ENCODE measurements at places on chromosomes 2 and 18.

DNA sequence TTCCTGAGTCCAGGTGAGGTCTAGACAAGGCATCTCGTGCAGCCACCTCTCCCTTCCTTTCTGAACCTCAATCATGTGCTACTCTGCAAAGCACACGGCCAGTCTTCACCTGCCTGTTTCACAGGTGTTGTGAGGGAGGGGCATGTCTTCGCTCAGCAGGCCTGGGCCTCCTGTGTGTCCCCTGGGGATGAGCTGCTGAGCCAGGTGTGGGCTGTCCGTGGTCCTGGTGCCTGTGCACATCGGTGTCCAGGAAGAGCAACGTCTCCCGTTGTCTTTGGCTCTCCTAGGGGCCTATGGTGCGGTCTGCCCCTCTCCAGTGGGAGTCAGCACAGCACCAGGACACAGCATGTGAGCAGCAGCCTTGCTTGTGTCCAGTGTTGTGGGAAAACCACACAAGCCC lies 16.7 kb downstream of the ARHGEF4 start:
- no peak for DNase-seq

DNA sequence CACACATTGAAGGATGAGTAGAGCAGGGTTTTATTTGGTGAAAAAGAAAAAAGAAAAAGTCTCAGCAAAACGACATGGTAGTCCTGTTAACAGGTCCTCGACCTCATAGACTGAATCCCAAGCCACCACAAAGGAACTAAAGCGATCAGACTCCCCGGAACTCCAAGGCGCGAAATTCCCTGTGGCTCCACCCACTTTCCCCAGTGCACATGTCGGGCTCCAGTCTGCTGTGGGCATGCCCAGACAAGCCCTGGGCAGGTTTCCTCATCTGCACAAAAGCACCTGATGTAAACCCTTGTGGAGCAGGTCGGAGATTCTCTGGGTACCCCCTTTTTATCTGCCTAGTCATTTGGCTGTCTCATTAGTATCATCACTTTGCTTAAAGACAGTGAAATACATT lies 170.7 kb upstream of the FSIP2 start:
- DNase-seq = no peak

- DNase-seq = no peak
These were observed 92.9 kb downstream of the DTNA start for GRCh38 chr18:34802959-34803358.

GRCh38 chr2:54042341-54042740 lies 71.5 kb upstream of the PSME4 start:
- DNase-seq = no peak

GRCh38 chr18:50671376-50671775 lies 111.5 kb downstream of the MAPK4 start:
- no peak for DNase-seq

- no peak for DNase-seq
These were observed 313.0 kb upstream of the NRXN1 start for GRCh38 chr2:51344886-51345285.

GRCh38 chr18:53941601-53942338 lies 282.7 kb downstream of the MBD2 start:
- no peak for DNase-seq

DNA sequence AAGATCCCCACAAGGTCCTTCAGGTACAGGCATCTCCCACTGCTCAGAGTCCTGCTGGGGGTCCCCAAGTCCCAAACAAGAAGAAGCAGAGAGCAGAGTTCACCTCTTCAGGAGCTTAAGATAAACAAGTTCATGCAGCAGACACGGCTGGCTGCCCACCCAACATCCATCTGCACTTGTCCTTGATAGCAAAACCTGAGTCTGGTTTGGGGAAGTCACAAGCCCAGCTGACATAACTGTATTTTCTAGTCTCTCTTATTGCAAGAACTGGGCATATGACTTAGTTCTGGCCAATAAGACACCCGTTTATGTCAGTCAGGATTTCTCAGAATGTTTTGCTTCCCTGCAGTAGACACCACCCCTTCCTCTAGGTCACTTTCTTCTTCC lies 31.8 kb downstream of the AFF3 start:
- DNase-seq = no peak

DNA sequence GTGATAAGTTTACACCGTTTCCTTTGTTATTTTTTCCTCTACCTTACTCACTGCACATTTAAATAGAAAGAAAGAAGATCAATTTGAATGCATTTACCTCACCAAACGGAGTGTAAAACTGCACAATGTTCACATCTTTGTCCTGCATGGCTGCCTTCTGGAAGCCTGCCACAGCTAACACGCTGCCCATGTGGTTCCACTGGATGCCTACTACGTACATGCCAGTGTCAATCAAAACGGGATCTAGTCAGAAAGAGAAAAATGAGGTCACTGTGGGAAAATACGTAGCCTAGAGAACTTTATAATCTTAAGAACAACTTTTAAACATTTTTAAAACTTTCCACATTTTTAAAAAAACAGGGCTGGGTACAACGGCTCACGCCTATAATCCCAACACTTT lies 16.4 kb downstream of the WDR35 start:
- DNase-seq = no peak

DNA sequence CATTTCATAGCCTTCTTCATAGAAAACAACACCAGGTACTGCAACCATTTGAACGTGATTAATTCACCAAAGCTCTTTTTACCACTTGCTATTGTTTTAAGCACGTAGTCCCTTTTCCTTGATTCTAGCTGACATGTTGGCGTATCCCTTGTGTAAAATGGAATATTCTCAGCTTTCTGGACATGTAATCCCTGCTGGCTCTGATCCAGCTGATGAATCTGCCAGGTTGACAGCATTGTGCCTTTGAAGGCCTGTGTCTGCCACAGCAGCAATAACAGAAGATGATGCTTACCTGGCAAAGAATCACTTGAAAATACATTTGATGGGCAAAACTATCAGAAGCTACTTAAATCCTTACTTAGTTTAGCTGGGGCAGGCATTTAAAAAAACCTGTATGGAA lies 81.0 kb upstream of the CCDC150 start:
- no peak for DNase-seq

- no peak for DNase-seq
These were observed 201.6 kb upstream of the PARD3B start for GRCh38 chr2:204343685-204344084.

- peak; percentile 95 for DNase-seq
These were observed 14.7 kb downstream of the NRP2 start for GRCh38 chr2:205696927-205697441.

GRCh38 chr18:58254873-58255511 lies 211.0 kb downstream of the NEDD4L start:
- DNase-seq = no peak

- DNase-seq = no peak
These were observed 93.7 kb downstream of the LOXHD1 start for GRCh38 chr18:46563317-46563716.

GRCh38 chr2:62309465-62310091 lies 113.7 kb downstream of the B3GNT2 start:
- DNase-seq = no peak

DNA sequence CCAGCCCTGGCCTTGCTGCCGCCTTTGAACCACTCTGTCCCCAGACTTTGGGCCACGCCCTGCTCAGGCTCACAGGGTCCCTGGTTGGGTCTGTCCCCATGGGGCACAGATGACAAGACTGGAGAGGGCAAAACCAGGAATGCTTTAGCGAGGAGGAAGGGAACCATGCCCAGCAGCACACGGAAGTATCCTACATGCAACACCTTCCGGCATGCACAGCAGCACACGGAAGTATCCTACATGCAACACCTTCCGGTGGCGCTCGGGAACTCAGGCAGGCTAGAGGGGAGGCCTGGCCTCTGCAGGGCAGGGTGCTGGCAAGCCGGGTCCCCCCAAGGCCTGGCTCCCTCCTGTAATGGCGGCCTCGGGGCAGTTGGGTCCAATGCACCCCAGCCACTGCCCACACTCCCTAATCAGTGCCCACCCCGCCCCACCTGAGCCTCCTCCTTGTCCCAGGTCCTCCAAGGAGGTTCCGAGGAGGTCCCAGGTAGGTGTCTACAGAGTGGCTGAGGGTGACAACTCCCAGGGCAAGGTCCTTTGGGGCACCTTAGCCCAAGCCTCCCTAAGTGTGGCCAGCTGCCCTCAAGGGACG lies 33.6 kb upstream of the SNED1 start:
- DNase-seq = no peak

DNA sequence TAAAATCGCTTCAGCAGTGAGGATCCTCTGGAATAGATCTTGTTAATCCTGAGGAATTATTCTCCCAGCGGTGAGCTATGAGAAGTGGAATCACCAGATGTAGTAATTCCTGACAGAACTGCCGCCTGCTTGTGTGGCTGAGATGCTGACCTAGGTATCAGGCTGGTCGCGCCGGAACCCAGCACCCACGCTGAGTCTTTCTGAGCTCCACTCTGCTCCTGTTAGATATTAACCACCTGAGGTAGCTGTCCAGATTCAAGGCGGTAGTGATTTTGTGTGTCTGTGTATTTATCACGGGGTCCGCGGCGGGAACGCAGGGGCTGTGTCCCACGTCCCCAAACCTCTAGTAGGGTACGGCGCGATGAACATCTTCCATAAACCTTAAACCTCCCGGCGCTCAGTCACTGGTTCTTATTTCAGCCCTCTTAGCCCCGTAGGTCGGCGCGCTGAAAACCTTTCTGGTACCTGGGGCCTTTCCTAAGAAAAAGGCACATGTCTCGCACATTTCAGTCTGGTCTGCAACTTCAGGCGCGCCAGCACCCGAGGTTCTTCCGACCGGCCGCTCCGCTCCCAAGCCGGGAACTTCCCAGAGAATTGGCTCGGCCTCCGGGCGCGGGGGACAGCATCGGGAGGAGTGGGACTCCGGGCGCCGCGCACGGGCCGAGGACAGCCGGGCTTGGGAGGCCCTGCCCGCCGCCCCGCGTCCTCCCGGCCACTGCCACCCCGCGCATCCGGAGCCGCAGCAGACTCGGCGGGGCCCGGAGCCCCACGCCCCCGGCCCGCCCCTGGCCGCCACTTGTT lies 542 bp upstream of the CNNM3 start:
- no peak for DNase-seq
